Activated T-helper 9 cell treated with anti-CD3 and anti-CD28 coated beads, Interleukin-2, amount 50 U/mL, for 16 hours (primary cell): ENCODE measurements at places on chromosomes 5 and 9.

GRCh38 chr5:136279314-136279713 lies 86.0 kb downstream of the TRPC7 start:
- DNase-seq: no peak

GRCh38 chr5:73419465-73420390 lies 28.8 kb downstream of the FOXD1 start:
- no peak for DNase-seq

GRCh38 chr9:107307331-107307730 lies 24.3 kb downstream of the RAD23B start:
- DNase-seq: no peak

GRCh38 chr9:23764219-23764618 lies 61.8 kb downstream of the ELAVL2 start:
- no peak for DNase-seq

- DNase-seq: no peak
These were observed 64.2 kb downstream of the SLC44A1 start for GRCh38 chr9:105308461-105309341.

GRCh38 chr5:63070001-63070400 lies 491.4 kb downstream of the LRRC70 start:
- DNase-seq: no peak

DNA sequence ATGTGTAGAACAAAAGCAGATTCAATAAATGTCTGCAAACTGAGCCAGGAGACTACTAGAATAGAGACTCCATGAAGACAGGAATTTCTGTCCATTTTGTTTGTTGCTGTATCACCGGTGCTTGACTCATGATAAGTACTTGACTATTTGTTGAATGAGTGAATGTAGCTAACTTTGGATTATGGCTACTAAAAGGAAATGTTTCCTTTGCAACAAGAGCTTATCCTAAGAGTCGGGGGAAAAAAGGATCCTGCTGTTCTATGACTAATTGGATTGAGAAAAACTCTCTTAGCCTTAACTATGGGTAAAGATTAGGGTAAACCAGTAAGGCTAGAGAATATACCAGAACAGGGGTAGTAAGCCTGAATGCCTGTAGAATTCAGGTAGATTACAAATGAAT lies 3.5 kb downstream of the PAIP1 start:
- DNase-seq: no peak

GRCh38 chr9:110327716-110328115 lies 9.9 kb downstream of the TXNDC8 start:
- DNase-seq: no peak

- DNase-seq: no peak
These were observed 3.0 kb downstream of the TLE4 start for GRCh38 chr9:79574781-79575180.
